MG63 (cell line): ENCODE measurements at places on chromosomes 13 and 19.

GRCh38 chr19:47243364-47243775, 12.4 kb upstream of the BBC3 start:
- no peak for DNase-seq

DNA sequence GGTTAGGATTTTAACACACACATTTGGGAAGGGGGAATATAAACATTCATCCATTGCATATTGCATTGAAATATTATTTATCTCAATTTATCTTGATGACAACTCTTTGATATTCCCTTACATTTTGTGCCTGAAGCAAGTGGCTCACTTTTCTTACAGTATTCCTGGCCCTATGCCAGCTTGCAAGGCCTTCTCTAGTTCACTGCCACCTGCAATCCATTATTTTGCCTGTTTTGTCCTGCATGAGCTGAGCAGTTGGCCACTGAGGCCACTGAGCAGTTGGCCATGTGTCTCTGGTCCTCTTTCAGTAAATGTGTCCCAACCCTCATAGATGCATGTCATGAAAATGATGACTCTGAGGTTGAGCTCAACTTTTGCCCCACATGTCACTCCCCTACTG, 49.8 kb downstream of the CBY2 start:
- no peak for DNase-seq

- no peak for DNase-seq
These were observed 58.7 kb downstream of the SLC15A1 start for GRCh38 chr13:98693756-98694155.

- DNase-seq: peak; percentile 87
These were observed 18.2 kb upstream of the IGFL1 start for GRCh38 chr19:46211201-46211881.

DNA sequence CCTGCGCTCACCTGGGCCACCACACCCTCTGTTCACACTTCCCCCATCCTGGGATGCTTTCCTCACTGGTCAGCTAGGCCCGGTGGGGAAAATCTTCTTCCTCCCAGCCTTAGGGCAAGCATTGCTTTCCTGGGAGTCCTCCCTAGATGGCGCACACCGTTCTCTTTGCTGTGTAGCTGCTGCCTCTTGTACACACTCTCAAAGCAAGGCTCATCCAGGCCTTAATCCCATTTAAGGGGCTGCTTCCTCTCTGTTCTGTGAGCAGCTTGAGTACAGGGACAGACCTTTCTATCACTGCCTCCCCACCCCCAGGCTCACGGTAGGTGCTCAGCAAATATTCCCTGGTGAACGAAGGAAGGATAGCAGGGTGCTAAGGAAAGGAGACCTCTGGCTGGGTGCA, 11.1 kb downstream of the SLC7A10 start:
- no peak for DNase-seq

DNA sequence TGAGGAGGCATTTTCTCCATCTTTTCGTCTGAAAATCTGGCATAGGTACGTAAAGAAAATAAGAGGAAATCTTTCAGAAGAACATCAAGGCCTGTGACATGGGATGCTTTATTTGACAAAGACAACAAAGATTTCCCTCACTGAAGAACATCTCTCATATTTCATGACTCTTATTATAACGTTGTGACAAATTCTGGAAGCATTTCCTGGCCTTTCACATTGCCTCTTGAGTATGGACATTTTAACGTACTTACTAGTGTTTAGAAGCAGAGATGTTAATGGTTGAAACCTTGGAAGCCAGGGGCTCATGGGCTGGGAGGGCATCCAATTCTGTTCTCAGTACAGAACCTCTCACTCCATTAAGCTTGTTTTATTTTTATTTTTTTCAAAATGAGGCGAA, 210.8 kb downstream of the DCT start:
- DNase-seq: no peak

DNA sequence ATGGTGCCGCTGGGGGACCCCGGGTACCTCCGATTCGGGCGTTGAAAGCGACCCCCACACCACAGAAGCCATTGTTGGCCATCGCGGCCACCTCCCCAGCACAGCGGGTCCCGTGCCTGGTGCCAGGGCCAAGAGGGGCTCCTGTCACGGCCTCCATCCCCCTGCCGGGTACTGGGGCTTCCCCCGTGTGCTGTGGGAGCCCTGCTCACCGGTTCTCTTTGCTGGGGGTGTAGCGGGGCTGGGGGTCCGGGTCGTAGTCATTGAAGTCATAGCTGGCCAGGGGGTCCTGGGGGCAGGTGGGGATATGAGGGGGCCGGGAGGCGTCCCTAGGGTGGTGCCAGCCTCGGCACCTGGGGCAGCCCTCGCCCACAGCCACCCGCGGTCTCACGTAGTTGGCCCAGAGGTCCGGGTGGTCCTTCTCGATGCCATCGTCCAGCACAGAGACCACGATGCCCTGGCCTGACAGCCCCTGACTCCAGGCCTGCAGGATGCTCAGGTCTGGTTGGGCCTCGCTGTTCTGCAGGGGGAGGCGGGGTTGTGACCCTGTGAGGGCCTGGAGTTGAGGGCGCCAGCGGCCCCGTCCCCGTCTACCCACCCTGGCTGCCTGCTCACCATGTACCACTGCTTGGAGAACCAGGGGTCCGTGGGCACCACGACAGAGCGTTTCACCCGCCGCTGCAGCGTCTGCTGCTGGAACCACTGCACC, 2.4 kb downstream of the PCSK4 start:
- DNase-seq: no peak

DNA sequence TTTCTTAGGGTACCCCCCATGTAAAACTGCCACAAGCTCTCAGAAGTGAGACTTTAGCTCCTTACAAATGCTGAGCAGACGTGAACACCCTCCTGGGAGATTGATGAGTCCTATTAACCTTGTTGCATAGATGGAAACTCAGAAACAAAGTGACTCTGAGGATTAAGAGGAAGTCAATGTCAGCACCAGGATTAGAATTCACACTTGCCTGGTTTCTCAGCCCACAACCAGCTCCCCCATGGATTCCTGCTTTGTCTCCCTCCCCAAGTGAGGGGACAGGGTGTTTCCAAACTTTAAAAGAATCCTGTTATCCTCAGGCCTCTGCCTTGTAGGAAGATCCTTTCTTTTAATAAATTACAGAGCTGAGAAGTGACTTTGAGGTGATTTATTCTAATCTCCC, 324.4 kb downstream of the NDFIP2 start:
- no peak for DNase-seq

DNA sequence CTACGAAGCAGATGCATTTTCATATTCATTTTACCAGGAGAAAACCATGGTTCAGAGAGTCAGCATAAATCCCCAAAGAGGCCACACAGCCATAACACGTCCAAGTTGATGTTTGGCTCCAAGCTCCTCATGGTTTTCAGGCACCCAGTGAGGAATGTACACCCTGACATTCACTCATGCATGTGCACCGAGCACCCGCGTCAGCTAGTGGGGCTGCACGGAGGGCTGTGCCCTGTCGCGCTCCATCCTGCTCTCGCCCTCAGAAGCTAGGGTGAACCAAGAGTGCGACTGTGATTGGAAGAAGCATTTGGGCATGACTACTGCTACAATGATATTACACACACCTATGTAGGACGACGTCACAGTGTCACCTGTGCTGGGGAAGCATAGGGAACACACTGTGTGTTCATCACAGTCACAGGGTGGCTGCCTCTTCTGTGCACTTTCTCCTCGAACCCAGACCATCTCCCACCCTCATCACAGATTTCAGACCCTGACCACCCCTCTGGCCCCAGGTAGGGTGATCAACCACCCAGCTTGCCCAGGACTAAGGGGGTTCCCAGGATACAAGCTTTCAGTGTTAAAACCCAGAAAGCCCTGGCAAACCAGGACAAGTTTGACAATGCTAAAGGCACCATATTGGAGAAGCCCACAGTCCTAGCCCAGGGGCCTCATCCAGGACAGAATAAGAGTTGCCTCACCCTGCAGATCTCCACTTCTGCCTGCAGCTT, 148.6 kb upstream of the ZNF507 start:
- DNase-seq: no peak

- DNase-seq: no peak
These were observed 4.1 kb upstream of the ZNF724 start for GRCh38 chr19:23254141-23254910.

DNA sequence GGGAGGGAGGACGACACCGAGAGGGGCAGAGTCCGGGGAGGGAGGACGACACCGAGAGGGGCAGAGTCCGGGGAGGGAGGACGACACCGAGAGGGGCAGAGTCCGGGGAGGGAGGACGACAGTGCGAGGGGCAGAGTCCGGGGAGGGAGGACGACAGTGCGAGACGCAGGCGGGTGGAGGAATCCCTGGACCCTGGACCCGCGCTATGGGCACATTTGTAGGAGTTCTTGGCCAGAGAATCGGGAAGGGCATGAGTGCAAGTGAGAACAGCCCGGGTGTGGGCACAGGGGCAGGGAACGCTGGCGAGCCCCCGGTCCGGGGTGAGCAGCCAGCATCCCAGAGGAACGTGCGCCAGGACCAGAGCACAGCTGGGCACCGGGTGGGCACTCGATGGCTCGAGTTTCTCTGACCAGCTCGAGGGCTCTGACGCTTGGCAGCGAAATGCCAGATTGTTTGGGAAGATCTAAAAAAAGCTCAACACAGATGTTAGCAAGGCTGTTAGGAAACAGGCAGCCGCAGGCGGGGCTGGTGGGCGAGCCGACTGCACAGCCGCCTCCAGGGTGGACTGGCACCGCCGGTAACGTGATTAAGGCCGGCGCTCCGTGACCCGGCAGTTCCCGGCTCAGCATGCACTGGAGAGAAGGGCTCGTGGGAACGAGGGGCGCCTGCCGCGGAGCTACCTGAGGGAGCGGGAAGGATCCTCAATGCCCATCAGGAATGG, 17.9 kb upstream of the C2CD4C start:
- DNase-seq: peak; percentile 21

DNA sequence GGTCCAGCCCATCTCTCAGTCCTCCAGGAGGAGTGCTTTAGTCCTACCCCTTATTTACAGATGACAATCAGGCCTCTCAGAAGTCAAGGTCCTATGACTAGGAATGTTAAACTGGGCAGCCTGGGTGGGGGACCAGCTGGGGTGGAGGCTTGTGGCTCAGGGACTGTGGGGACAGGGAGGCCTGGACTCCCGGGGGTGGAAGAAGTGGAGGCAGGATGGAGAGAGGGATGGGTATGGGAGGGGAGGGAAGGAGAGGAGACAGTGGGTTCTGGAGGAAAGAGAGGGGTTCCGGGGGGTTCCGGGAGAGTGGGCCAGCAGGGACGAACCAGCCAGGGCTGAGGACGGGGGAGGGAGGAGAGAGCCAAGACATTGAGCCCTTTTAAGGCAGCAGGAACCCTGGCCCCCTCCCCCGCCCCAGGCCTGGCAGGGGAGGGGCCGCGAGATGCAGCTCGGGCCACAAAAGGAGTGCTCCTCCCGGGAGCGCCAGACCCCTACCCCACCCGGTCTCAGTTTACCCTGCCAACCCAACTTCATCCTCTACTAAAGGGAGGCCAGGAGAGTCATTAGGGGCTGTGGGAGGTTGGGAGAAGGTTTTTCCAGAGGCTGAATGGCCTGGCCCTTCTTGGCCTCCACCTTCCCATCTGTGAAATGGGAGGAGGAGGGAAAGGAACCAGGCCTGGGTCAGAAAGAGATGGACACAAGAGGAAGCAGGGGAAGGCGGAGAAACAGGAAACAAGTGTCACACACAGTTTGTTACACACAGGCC, 1.7 kb downstream of the DMPK start:
- DNase-seq: no peak

DNA sequence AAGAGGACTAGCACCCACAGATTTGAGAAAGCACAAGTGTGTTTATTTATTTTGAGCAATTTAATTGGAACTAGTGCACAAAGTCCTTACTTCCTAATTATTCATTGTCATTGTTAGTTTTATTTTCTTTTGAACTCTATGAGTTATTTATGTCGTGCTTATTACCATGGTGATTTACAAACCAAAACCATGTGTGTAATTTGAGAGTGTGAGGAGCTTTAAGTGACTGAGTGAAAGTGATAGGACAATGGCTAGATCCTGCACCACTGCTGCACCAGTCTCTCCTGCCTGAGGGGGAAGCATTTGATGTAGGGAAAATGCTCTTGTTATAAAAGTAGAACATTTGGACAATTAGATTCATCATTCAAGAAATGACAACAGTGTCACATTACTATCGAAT, 172.3 kb upstream of the KLF12 start:
- no peak for DNase-seq

GRCh38 chr13:61685682-61686012, 270.0 kb upstream of the PCDH20 start:
- no peak for DNase-seq

DNA sequence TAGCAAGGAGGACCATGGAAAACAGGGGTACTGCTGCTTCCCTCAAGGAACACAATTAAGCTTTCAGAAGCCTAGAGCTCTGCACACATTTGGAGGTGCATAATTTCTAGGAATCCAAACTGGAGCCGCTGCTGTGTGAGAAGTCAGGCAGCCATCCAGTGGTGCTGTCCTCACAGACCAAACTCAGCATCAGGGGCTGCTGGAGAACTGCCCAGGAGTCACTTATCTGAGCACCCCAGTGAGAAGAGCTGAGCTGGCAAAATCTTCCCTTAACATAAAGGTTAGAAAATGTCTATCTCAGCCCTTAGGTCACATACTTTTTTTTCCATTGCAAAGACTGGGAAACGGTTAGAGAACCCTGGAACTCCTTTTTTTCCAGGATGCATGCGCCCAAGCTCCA, 72.8 kb downstream of the ATP7B start:
- no peak for DNase-seq

GRCh38 chr19:49932731-49933131, 3.4 kb upstream of the NUP62 start:
- no peak for DNase-seq
